ENCODE measurements at places on chromosomes 7 and 10.

DNA sequence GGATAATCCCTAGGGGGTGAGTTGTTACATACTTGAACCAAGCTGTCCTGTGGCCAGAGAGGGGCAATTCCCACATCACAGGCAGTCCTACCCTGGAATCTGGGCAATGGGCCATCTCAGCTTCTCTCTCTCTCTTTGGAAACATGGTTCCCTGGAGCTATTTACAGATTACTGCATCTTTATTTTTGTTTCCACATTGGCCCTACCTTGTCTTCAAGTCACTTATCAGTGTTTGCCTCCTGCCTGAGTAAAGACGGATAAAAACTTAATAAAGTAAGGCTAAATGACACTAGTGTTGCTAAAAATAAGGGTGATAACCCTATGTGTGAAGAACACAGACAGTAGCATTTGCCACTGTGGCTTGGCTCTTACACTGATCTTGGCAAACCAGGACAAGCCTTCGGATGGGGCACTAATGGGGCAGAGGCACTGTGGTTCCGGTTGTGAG is 228.2 kb downstream of the GFRA1 start:
- no peak for DNase-seq

DNA sequence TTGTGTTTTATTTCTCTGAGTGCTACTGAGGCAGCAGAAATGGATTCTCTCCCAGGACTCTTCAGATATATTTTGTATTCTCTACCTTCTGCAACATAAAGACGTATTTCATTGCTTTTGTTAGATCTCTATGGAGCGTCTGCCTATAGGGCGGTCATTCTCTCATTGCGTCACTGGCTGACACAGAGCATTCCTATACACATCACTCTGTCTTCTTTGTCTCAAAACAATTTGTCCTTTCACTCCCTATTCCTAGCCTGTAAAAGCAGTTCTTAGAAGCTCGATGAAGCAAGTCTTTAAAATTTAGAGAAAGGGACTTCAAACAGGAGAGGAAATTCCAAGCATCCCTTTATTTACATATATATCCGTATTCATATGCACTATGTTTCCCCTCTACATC is 120.6 kb downstream of the CPED1 start:
- DNase-seq, result no peak

- DNase-seq, result no peak
These were observed 114.2 kb downstream of the EGFR start for GRCh38 chr7:55132890-55133551.

- DNase-seq, result no peak
These were observed 31.0 kb downstream of the SHTN1 start for GRCh38 chr10:116973946-116974455.

- DNase-seq, result no peak
These were observed 43.6 kb downstream of the CBX3 start for GRCh38 chr7:26245150-26245549.

- DNase-seq, result no peak
These were observed 77.8 kb downstream of the CUBN start for GRCh38 chr10:17051851-17052250.

DNA sequence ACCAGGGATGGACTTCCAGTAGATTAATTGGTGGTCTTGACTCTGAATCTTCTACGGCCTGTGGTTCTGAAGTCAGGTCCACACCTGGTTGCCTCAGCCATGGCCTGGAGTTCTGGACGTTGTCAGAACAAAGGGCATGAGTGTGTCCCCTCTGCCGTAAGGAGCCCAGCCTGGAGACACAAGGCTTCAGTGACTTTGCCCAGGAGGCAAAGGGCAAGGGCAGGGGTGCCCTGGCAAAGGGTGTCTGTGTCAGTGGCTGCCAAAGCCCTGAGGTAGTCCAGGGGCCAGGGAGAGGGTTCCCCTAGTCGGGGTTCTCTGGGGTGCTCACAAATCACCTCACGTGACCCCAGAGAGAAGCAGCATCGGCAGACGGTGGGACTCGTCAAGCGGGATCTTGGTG is 273.2 kb upstream of the ZNF32 start:
- DNase-seq, result no peak

GRCh38 chr7:36854652-36855051 is 130.4 kb upstream of the AOAH start:
- no peak for DNase-seq
